GM19239 (cell line): ENCODE measurements at places on chromosomes 2 and 18.

- no peak for DNase-seq
Measured at GRCh38 chr18:13725566-13726231, 659 bp downstream of the FAM210A start.

DNA sequence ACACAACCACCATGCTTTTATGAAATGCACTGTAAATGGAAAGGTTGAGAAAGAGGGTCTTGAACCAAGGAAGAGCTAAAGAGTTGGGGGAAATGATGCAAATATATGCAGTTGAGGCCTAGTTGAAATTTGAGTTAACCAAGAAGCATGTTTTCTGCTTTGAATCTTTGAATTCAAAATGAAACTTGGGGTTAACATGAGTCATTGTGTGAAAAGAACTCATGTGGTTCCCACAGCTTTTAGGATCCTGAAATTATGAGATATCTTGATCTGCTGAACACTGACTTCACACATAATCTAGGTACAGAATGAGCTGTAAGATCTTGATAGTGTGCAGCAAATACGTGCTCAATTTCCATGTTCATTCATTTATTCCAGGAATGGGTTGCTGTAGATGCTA lies 422.9 kb upstream of the TRIB2 start:
- no peak for DNase-seq

- no peak for DNase-seq
Measured at GRCh38 chr2:227853204-227853629, 18.2 kb upstream of the DAW1 start.

- DNase-seq = no peak
Measured at GRCh38 chr2:7974936-7975335, 706.9 kb upstream of the ID2 start.

DNA sequence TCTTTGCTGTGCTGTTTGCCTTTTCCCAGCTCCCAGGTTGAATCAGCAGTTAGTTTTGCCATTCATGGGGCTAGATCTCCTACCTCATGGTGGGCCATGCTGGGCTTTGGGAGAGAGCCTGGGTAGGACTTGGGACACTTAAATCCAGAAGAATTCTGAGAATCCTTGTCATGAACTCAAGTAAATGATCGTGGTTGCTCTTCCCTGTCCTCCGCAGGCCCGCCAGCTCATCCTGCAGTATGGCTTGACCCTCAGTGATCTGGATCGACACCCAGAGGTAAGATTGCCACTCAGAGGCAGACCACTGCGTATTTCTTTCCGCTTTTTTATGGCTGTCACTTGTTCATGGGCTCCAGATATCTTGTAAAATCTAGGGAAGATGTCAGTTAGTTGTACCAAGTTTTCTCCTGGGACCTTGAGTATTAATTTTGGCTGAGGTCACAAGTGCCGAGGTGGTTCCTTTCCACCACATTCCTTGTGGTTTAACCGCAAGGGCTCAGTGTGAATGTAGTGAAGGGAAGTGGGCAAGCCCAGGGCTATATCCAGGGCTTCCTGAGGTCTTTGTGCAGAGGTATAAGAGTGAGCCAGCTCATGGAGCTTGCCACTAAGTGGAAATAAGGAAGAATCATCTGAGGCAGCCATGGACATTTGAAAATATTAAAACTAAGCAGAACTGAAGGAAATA lies 37.7 kb downstream of the RPIA start:
- no peak for DNase-seq
